Right cardiac atrium (tissue), 5 donors: ENCODE measurements at places on chromosomes 2 and 18. TPM values are rescaled to one million over a fixed set of nuclear protein-coding genes. Genes with fewer than 3 reads are reported as not detected.

The SIX3 gene
- not detected for total RNA-seq

DNA sequence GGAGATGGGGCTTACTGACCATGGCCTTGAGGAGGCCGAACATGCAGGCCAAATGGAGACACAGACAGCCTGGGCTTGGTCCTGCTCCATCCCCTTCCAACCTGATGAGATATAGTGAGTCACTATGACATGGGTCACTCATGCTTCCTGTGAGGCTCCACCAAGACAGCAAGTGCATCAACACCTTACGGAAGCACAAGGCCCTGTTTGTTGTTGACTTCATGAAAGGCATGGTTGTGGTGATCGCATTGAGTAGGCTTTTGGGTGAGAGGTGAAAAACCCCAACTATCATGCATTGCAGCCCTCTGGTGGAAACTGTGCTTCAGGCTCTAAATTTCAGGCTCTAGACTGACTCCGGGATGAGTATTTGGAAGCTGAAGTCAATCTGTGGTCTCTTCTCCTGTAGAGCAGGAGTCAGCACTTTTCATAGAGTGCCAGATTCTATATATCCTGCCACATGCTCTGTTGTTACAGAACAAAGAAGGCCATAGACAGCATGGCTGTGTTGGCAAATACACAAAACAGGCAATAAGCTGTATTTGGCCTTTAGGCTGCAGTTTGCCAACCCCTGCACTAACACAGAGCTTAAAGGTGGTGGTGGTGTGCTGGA is 10.1 kb downstream of the IL37 start:
- DNase-seq, result no peak

The AMER3 gene
- total RNA-seq, result not detected

The DLGAP1 gene
- 0.31 TPM for total RNA-seq

GRCh38 chr2:234399451-234400246 is 97.2 kb downstream of the ARL4C start:
- no peak for DNase-seq

- no peak for DNase-seq
These were observed 127.3 kb upstream of the NYAP2 start for GRCh38 chr2:225272173-225272572.

GRCh38 chr2:58709274-58709673 is 468.1 kb upstream of the FANCL start:
- DNase-seq, result no peak

- peak; percentile 14 for DNase-seq
These were observed 142.9 kb upstream of the FIGN start for GRCh38 chr2:163878718-163879117.

The SULT1C2 gene
- total RNA-seq, result 2.4 TPM

DNA sequence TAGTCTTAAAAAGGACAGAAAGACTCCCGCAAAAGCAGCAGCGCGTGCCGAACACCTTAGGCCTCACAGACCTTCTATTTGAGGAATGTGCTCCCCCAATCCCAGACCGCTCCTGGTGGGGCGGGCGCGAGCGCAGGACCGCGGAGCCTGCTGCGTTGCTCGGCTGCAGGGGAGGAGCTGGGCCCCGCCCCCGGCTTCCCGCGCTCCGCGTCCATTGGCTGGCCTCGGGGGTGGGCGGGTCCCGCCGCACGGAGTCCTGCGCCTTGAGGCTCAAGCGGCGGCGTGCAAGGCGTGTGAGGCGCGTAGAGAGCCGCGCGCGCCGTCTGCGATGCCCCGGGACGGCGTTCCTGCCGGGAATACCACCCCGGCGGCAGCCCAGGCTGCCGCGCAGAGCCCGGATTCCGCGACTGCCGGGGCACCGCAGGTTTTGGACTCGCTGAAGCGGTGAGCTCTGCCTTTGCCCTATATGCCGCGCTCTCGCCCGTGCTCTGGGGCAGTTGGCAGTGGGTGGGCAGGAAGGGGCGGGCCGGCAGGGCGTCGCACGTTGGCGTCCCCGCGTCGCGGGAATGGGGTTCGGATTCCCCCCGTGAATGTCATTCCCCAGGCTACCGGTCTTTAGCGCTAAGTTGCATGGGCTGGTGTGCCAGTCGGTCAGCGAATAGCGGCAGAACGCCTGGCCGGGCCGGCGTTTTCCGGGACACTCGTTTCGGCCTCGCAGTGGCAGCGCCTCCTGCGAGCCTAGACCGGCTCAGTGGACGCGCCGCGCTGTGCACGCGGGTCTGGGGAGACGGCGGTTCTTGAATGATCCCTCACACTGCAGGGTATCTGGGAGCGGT is 49.6 kb upstream of the PAIP2B start:
- DNase-seq, result peak; percentile 97

The CASP8 gene
- 5.2 TPM for total RNA-seq

DNA sequence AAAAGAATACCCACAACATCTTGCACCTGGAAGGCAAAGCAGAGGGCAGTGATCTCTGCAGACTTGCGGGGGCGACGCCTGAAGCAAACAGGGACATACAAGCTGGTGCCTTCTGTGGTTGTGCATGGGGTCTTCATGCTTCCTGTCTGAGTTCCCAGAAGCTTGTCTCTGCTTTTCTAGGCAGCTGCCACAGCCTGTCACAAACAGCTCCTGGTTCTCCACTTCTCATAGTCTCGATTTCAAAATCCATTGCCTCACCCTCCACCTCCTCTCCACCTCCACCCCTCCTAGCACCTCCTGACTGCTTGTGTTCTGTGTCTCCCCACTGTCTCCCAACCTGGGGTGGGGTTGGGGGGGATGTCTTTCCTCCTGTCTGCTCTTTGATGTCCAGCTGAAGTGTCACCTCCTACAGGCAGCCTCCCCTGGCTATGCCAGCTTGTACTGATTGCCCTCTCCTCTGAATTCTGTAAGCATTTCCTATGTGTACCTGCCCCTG is 1.7 kb upstream of the PROC start:
- DNase-seq, result no peak

DNA sequence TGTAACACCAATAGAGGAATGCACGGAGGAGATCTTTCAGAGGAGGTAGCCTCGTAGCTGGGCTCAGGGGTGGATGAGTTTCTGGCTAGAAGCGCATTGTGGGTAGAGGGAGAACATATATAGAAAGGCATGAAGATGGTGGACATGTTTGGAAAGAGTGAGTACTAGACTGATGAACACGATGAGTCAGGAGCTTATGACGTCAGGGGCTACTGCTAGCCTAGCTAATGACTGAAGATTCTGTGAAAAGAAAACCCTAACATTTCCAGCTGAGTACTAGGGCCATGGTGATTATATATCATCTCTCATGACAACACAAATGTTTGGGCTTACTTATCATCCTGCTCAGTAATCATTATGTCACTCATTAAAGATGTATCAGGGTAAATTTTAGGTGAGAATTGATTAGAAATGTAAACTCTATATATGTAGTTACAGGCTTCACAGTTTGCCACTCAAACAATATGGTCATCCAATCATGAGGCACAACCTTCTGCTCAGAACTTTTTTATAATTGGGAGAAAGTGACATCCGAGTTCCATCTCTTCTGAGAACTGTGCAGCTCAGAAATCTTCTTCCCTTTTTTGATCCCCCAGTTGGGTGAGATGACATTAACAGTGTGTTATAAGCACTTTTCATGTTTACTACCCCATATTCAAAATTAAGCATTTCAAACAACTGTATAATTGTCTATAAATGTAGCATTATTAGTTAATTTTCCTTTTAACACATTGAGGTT is 22.2 kb upstream of the IL1RN start:
- DNase-seq, result no peak

The CHRNG gene
- total RNA-seq, result not detected

The SMYD1 gene
- 188 TPM for total RNA-seq

The TRAPPC12 gene
- 136 TPM for total RNA-seq

The HOXD13 gene
- not detected for total RNA-seq

- no peak for DNase-seq
These were observed 65.7 kb upstream of the CHMP1B start for GRCh38 chr18:11785444-11786055.

The LDLRAD4 gene
- 72.0 TPM for total RNA-seq

DNA sequence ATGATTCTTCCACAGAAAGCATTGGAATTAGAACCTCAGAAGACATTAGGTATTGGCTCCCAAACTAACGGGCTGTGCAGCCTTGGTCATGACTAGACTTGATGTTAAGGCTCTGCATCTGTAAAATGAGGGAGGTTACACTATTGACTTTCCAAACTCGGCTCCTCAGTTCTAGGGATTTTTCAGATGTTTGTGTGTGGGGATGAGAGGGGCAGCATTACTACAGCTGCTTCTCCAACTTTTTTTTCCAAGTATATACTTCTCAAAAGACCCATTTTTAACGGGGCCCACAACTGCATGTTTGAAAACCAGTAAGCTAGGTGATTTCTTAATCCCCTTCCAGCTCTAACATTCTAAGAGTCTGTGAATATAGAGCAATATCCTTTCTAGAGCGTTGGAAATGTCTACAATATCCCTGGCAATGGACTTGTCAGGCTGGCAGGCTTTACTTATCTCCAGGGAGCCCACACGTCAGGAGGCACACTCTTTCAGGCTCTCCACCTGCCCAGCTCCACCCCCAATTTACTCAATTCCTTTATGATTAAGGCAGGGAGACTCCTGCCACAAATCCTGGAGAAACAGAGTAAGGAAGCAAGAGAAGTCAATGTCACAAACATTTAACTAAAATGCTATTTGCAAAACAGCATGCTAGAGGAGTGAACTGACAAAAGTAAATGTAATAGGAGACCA is 844 bp upstream of the MPV17 start:
- DNase-seq, result no peak

GRCh38 chr2:42659609-42660008 is 91.2 kb downstream of the MTA3 start:
- DNase-seq, result no peak

GRCh38 chr2:141323571-141323970 is 807.2 kb downstream of the LRP1B start:
- DNase-seq, result no peak

- no peak for DNase-seq
These were observed 29.0 kb downstream of the LINC00305 start for GRCh38 chr18:64119916-64120315.

- no peak for DNase-seq
These were observed 49.6 kb downstream of the IL1R2 start for GRCh38 chr2:102041351-102041750.

The WDR54 gene
- 4.5 TPM for total RNA-seq

GRCh38 chr18:61980355-61980754 is 87.5 kb upstream of the RNF152 start:
- DNase-seq, result no peak

GRCh38 chr2:232333361-232334135 is 45.0 kb upstream of the ALPP start:
- no peak for DNase-seq

The GBX2 gene
- total RNA-seq, result not detected

DNA sequence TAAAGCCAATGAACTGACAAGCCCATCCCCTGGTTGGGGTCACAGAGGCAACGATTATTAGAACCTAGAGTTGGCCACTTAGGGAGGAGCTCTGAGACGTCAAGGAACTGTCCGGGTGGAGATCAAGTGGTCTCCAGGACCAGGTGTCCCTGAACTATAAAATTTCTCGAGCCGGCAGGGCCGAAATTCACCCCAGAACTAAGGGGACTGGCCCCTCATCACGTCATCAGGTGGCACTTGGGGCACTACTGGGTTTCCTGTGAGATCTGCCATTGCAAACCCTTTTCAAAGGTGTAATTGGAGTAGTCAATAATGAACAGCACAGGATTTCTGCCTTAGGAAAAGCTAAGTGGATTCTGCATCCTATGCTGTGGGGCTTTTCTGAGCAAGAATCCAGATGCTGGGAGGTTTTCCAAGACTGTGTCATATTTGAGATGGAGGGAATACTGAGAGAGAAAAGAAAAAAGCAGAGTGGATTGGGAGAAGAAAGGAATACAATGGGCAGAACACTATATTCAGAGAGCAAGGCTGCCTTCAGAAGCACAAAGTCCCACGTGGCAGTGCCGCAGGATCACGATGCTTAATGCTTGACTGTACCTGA is 113.6 kb downstream of the ALPK2 start:
- DNase-seq, result no peak

The PDE11A gene
- 0.08 TPM for total RNA-seq

The DSC3 gene
- 0.03 TPM for total RNA-seq

GRCh38 chr18:37336568-37337285 is 228.9 kb downstream of the CELF4 start:
- no peak for DNase-seq

DNA sequence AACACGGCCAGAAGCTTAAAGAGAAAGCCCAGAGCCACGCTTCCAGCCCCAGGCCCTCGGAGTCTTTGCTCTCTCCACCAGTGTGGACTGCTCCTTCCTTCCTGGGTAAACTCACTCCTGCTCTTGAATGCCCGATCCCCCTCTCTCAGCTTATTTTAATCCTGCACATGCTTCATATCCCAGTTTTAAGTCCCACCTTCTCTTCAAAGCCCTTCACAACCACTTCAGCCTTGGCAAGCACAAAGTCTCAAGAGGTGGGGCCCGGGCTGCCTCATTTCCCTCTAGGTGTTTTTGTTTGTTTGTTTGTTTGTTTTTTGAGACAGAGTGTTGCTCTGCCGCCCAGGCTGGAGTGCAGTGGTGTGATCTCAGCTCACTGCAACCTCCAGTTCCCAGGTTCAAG is 21.6 kb upstream of the CREG2 start:
- no peak for DNase-seq

DNA sequence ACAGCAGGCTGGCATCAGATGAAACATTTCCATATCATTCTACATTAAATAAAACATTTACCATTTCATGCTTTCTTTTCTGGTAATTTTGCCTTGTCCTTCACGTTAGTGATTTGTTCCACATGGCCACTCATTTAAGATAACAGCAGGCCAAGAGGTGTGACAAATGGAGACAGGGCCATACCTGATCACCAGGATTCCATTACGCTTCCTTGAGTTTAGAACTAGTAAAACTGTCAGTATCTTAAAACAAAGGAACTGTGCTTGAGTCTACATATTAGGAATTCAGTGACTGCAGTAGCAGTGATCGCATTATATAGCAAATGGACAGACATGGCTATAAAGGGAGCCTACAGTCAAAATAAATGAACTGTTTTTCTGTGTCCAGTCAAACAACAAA is 155.1 kb upstream of the FSHR start:
- no peak for DNase-seq

GRCh38 chr2:198100346-198100745 is 296.0 kb downstream of the PLCL1 start:
- no peak for DNase-seq

- peak; percentile 88 for DNase-seq
These were observed 3.5 kb downstream of the CDK5R2 start for GRCh38 chr2:218962859-218963492.

GRCh38 chr2:200966770-200967169 is 3.3 kb upstream of the ORC2 start:
- no peak for DNase-seq

The ARID5A gene
- 21.6 TPM for total RNA-seq

GRCh38 chr2:112924821-112925220 is 13.9 kb downstream of the IL37 start:
- DNase-seq, result no peak

The DNAJC5G gene
- 2.1 TPM for total RNA-seq

GRCh38 chr18:28168725-28169124 is 8.2 kb downstream of the CDH2 start:
- DNase-seq, result no peak
